ENCODE measurements at places on chromosomes 16 and 17.

DNA sequence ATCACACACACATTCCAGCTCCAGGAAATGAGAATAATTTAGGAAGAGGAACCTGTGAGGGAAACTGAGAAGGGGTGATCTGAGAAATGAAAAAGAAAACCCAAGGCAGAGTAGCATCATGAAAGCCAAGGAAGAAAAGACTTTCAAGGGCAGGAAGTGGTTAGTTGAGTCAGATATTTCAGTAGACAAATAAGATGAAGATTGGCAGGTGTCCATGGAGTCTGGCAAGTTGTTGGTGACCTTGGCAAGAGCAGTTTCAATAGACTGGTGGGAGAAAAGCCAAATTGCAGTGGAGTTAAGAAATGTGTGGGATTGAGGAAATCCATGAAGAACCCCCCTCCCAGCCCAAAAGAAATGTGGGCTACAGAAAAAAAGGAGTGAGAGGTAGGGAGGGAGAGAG, 10.7 kb downstream of the GNAO1 start:
- no peak for DNase-seq

DNA sequence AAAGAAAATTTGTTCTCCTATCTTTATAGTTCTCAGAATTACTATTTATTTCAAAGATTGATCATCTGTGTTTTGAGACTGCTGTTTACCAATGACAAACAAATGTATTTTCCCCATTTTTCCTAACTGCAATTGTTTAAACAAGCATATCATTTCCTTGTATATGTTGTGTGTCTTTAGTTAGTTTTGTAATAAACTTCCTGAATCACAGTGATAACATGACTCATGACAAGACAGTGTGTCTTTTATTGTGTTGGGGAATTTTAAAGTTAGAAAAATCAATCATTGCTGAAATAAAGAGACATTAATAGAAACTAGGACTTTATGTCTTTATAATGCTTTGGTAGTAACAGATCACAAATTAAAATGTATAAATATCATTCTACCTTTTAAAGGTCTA, 348.5 kb downstream of the KCNJ2 start:
- no peak for DNase-seq

- peak; percentile 39 for DNase-seq
These were observed 42.5 kb downstream of the MYH3 start for GRCh38 chr17:10614536-10615155.

DNA sequence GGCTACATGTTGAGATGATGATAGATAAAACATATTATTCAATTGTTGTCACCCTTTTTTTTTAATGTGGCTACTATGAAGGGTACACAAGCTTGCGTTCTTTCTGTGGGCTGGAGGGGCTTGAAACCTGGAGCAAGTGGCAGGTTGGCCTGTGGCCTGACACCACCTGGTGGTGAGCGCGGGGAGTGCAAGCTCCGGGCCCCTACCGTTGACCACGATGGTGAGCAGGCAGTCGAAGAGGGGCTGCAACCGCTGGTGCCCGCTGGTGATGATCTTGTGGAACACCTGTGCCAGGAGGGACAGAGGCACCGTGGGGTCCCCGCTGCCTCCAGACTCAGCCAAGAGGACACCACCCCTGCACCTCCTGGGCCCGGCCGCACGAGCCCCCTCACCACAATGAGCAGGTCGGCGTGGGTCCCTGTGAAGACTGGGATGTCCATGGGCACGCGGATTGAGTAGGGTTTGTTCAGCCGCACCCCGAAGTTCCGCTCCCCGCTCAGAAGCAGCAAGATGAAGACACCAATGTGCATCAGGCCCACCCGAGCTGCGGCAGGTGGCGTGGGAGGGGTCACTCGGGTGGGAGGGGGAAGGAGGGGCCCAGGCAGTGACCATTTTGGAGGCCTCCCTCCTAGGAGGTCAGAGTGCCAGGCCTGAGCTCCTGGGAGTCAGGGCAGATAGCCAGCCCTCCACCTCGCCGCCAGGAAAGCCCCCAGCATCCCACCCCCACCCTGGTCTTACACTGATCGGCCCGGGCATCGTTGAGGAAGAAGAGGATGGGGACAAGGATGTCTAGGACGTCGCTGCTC, 14.4 kb downstream of the HID1 start:
- peak; percentile 79 for DNase-seq

- DNase-seq, result no peak
These were observed 5.8 kb downstream of the PIK3R6 start for GRCh38 chr17:8861495-8862181.

GRCh38 chr16:19132255-19132654, 18.5 kb downstream of the ITPRIPL2 start:
- DNase-seq, result peak; percentile 48

DNA sequence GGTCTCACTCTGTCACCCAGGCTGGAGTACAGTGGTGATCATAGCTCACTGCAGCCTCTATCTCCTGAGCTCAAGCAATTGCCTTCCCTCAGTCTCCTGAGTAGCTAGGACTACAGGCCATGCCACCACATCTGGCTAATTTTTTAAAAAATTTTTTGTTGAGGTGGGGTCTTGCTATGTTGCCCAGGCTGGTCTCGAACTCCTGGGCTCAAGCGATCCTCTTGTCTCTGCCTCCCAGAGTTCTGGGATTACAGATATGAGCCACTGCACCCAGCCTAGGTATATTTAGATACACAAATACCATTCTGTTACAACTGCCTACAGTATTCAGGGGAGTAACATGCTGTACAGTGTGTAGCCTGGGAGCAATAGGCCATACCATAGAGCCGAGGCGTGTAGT, 14.3 kb downstream of the POLR3E start:
- no peak for DNase-seq

DNA sequence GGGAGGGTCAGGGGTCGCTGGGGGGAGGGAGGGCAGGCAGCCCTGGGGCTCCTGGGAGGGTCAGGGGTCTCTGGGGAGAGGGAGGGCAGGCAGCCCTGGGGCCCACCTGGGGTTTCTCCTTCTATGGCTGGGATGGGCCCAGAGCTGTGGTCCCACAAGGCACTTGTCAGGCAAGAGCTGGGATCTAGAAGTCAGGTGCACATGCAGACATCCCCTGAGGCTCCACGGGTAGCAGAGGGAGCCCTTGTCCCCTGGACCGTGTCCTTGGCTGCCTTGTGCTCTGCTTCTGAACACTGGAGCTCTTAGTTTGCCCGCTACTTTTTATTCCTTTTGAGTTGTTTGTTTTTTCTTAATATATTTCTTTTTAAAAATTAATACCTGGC, 1.8 kb downstream of the TUBB3 start:
- DNase-seq, result no peak

DNA sequence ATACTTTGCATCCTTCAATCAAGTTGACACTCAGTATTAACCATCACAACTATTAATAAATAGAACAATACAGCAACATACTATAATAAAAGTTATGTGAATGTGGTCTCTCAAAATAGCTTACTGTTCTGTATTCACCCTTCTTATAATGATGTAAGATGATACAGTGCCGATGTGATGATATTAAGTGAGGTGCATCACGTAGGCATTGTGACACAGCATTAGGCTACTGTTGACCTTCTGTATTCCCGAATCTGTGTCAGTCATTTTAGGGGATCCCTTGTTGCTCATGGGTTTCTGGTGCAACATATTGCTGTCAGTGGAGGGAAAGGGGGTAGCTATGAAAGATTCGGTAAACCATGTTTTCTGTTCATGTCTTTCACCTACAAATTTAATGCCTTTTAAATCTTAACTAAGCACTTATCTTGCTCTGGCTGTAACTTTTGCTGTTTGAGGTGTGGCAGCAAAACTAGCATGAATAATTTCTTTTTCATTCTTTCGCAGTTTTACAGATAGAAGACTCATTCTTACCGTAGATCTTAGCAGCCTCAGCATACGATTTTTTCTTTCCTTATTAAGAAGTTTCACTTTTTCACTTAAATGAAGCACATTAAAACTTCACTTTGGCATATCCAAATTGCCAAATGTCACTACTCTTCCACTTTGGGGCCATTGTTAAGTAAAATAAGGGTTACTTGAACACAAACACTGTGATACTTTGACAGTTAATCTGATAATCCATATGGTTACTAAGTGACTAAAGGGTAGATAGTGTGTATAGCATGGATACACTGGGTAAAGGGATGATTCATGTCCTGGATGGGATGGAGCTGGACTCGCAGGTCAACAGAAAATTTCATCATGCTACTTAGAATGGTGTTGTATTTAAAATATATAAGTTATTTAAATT, 29.6 kb downstream of the NFAT5 start:
- DNase-seq, result no peak

All from B cell (primary cell).